ENCODE measurements at places on chromosomes 7 and 10.

DNA sequence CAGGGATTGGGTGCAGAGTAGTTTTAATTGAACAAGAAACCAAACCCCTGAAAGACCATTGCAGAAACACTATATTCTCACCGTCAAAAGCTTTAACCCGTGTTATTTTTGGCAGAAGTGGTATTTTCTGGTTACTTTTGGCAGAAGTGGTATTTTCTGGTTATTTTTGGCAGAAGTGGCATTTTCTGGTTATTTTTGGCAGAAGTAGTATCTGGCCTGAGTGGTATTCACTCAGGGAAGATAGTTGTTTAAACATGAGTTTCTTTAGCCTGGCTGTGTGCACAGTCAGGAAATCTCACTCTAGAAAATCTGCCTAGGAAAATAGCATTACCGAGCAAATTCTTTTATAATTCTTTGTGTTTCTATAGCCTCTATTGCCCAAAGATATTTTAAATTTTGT lies 322.7 kb downstream of the GFRA1 start:
- no peaks in the 10 kb centered on the region for H3K27me3 ChIP-seq
- H3K27ac ChIP-seq: no peak overlapping the region
- H3K4me1 ChIP-seq: peaks cover 15% of the 10 kb centered on the region

DNA sequence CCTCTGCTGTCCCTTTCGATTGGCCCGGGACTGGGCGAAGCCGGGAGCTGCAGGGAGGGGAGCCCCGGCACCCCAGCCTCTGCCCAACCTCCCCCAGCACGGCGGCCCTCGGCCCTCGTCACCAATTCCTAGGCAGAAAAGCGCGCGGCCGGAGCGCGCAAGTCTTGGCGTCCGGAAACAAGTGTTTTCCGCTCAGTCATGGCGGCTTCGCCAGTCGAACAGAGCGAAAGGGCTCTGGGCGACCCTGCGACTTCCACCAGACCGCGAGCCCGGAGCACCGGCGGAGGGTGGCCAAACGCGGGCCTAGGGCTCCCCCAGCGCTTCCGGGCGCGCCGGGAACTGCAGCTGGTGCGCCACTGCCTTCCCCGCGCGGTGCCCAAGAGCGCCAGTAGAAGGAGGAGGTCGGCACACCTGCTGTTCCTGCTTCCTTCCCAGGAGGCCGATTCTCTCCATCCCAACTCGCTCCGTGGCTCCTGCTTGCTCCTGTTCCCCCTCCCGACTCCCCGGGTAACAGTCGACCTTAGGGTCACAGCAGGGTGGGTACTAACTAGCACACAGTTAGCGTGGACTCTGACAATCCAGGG lies 729.9 kb downstream of the ZWINT start:
- peaks cover 18% of the 10 kb centered on the region for H3K27me3 ChIP-seq
- no peaks in the 10 kb centered on the region for H3K36me3 ChIP-seq
- H3K27ac ChIP-seq: no peak overlapping the region

- no peak overlapping the region for H3K4me3 ChIP-seq
- H3K27ac ChIP-seq: no peak overlapping the region
- no peaks in the 10 kb centered on the region for H3K36me3 ChIP-seq
- no peaks in the 10 kb centered on the region for H3K4me1 ChIP-seq
- peak; percentile 84 for DNase-seq
Observed at GRCh38 chr7:93910076-93910994, 4.0 kb downstream of the GNGT1 start.

DNA sequence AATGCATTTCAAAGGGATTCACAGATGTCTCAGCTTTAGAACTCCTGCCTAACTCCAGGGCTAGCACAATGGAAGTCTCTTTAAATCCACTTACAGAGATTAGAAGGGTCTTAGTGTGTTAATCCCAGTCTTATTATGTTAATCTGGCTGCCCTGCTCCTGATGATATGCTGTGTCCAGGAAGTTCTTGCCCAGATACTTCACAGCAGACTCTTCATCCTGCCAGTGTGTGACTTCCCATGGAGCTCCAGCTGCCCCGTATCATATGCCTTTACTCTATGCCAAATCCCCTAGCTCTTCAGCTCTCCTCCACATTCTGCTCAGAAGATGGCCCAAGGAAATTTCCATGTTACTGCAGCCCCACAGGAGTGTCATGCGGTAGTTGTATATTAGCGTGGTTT lies 533.8 kb downstream of the GALNT17 start:
- H3K4me3 ChIP-seq: no peak overlapping the region
- H3K27ac ChIP-seq: no peak overlapping the region
- no peaks in the 10 kb centered on the region for H3K4me1 ChIP-seq
- no peaks in the 10 kb centered on the region for H3K36me3 ChIP-seq
- no peaks in the 10 kb centered on the region for H3K27me3 ChIP-seq

GRCh38 chr7:98703916-98704315 lies 86.8 kb downstream of the NPTX2 start:
- H3K4me1 ChIP-seq: no peaks in the 10 kb centered on the region

DNA sequence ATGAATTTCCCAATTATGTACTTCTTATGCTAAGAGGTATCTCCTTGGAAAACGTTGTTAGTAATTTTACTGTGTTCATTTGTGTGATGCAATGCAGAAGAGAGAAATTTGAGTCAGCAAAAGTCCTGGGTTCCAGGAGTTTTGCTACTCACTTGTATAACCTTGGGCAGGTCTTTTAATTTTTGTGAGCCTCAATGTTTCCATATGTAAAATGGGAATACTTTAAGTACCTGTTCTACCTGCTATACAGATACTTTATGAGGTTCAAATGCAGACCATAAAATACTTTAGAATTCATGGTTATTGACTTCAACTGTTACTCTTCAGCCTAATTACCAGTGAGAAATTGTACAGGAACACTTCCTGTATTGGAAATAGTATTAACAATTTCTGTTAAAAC lies 185.5 kb downstream of the MLLT10 start:
- H3K27me3 ChIP-seq: no peaks in the 10 kb centered on the region
- H3K4me1 ChIP-seq: peaks cover 19% of the 10 kb centered on the region
- DNase-seq: no peak
- H3K27ac ChIP-seq: no peak overlapping the region
- H3K36me3 ChIP-seq: peaks cover 7% of the 10 kb centered on the region

DNA sequence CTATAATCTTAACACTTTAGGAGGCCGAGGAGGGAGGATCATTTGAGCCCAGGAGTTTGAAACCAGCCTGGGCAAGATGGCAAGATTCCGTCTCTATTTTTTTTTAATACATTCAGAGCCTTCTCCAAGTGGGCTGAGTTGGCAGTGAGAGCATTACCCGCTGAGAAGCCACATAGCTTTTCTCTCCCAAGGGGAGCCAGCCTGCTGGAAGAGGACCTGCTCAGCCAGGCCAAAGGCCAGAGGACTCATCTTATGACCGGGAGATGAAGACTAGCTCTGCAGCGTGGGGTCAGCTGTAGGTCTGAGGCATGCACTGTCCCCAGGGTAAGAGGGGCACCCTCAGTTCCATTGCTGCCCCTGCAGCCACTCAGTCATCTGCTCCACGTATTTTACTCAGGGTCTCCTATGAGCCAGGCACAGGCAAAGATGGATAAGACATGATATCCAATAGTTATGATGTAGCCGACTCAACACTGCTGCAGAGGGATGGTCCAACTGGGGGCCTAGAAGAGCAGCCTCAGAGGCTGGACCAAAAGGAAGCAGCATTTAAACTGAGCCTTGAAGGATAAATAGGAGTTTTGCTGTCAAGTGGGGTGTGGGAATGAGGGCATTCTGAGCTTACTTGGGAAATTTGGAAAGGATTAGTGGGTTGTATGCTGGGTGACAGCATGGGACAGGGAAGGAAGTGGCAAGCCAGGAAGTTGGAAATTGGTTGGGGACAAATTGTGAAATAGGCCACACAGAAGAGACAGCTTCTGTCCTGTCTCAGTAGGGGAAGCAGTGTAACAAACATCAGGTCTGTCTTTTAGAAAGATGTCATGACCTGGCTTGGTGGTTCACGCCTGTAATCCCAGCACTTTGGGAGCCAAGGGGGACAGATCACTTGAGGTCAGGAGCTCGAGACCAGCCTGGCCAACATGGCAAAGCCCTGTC lies 1.6 kb upstream of the MARVELD1 start:
- no peaks in the 10 kb centered on the region for H3K27me3 ChIP-seq
- peaks cover 35% of the 10 kb centered on the region for H3K4me1 ChIP-seq
- no peak for DNase-seq
- H3K36me3 ChIP-seq: peaks cover 3% of the 10 kb centered on the region
- no peak overlapping the region for H3K27ac ChIP-seq

DNA sequence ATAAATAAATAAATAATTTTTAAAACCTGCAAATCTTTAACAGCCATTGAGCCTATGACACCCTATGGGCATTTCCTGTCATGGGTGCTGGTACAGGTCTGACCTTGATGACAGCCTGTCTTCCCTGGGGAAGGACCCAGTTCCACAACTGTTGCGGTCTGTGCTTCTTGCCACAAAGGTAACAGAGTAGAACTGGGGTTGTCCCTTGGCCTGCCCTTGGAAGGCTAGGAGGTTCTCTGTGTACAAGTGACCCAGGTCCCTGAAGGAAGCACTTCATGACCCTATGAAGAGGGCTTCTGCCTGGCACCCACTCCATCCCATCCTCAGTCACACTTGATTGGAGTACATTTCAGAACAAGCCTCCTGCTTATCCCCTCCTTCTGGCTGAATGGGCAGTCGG lies 66.9 kb downstream of the OGDH start:
- no peaks in the 10 kb centered on the region for H3K27me3 ChIP-seq
- no peak overlapping the region for H3K27ac ChIP-seq
- no peak overlapping the region for H3K4me3 ChIP-seq
- peaks cover 12% of the 10 kb centered on the region for H3K36me3 ChIP-seq

DNA sequence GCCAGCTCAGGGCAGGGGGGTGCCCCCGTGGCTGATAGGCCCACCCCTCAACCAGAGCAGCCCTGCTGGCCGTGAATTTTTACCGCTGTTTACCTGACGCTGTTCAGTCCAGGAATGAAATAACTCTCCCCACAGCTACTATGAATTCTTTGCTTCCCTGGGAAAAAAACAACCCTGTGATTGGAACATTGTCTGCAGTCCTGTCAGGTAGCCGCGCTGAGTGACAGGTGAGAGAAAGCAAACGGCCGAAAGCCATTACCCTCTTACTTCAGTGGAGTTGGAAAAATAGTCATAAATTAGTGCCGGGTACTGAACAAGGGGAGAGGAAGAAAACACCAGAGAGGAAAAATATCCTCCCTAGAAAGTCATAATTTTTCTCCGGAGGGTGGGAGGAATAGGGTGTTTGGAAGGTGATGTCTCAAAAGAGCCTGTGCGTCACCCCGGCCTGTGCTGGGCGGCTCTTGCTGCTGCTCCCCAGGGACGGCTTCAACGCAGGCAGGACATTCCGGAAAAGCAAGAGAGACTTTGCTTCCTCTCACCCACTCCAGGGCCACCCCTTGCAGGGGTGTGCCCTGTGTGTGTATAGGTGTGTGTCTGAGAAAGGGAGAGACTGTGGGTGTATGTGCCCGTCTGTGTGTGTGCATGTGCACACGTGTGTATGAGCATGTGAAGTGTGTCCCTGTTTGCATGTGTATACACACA lies 69.0 kb downstream of the CDH23 start:
- no peak for DNase-seq
- H3K36me3 ChIP-seq: no peaks in the 10 kb centered on the region
- H3K4me1 ChIP-seq: no peaks in the 10 kb centered on the region
- H3K4me3 ChIP-seq: no peak overlapping the region
- peaks cover 14% of the 10 kb centered on the region for H3K27me3 ChIP-seq
- no peak overlapping the region for H3K27ac ChIP-seq

- peaks cover 4% of the 10 kb centered on the region for H3K4me1 ChIP-seq
- H3K4me3 ChIP-seq: no peak overlapping the region
- DNase-seq: no peak
- H3K27ac ChIP-seq: no peak overlapping the region
- no peaks in the 10 kb centered on the region for H3K27me3 ChIP-seq
Observed at GRCh38 chr7:33698041-33698440, 207.3 kb upstream of the BMPER start.

- peaks cover 8% of the 10 kb centered on the region for H3K27me3 ChIP-seq
- no peak overlapping the region for H3K27ac ChIP-seq
- no peak for DNase-seq
Observed at GRCh38 chr10:96463562-96463961, 50.2 kb downstream of the TLL2 start.

- H3K4me1 ChIP-seq: peaks cover 20% of the 10 kb centered on the region
- no peak overlapping the region for H3K27ac ChIP-seq
- H3K36me3 ChIP-seq: no peaks in the 10 kb centered on the region
- H3K27me3 ChIP-seq: no peaks in the 10 kb centered on the region
Observed at GRCh38 chr7:95473276-95473985, 12.3 kb upstream of the ASB4 start.

DNA sequence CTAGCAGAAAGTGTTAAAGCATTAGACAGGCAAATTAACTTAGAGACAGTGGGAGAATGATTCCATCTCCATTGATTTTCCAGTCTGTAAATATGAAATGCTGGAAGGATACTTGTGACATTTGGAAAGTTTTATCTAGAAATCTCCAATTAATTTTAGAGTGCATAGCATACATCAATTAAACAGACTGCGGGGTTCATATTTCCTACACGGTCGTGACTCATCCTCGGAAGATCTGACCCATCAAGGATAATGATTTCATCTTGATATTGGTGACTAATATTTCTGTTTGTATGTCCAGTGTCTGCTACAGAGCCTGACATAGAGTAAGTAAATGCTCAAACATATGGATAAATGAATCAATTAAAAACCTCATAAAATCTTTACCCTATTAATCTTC lies 474.9 kb downstream of the KCNMA1 start:
- DNase-seq: peak; percentile 78
- no peaks in the 10 kb centered on the region for H3K36me3 ChIP-seq
- peak overlapping the region; percentile 92 for H3K27ac ChIP-seq
- H3K27me3 ChIP-seq: no peaks in the 10 kb centered on the region

DNA sequence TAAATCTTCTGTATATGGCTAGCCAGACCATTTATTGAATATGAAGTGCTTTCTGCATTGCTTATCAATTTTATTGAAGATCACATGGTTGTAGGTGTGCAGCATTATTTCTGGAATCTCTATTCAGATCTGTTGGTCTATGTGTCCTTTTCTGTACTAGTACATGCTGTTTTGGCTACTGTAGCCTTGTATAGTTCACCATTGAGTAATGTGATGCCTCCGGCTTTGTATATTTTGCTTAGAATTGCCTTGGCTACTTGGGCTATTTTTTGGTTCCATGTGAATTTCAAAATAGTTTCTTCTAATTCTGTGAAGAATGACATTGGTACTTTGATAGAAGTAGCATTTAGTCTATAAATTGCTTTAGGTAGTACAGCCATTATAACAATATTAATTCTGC lies 1187.2 kb downstream of the XPNPEP1 start:
- peak; percentile 38 for DNase-seq
- H3K27ac ChIP-seq: peak overlapping the region; percentile 62
- H3K4me3 ChIP-seq: no peak overlapping the region
- H3K27me3 ChIP-seq: no peaks in the 10 kb centered on the region

GRCh38 chr7:47327698-47328391 lies 254.1 kb downstream of the TNS3 start:
- H3K27ac ChIP-seq: peak overlapping the region; percentile 75
- peaks cover 7% of the 10 kb centered on the region for H3K36me3 ChIP-seq
- DNase-seq: peak; percentile 79
- no peaks in the 10 kb centered on the region for H3K27me3 ChIP-seq
- peak overlapping the region; percentile 57 for H3K4me3 ChIP-seq
- H3K4me1 ChIP-seq: peaks cover 46% of the 10 kb centered on the region

DNA sequence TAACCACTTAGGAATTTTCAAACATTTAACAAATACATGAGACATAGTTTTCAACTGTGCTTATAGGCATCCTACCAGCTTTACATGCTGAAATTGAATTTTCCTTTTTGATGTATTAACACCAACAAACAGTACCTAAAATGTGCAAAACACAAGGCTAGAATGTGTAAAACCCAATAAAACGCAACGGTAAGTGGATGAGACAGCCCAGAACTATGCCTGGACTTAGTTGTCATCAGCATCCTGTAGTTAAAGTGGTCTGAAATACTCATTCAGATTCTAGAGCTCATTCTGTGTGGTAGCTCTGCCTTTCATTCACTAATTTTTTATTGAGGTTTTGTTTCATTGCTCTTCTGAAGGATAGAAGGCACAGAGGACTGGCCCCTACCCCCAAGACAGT lies 137.1 kb downstream of the BMPER start:
- no peaks in the 10 kb centered on the region for H3K36me3 ChIP-seq
- no peaks in the 10 kb centered on the region for H3K27me3 ChIP-seq
- H3K27ac ChIP-seq: no peak overlapping the region
- no peak overlapping the region for H3K4me3 ChIP-seq
- peak; percentile 64 for DNase-seq
